ENCODE measurements at places on chromosomes 2 and 18.
A peak's percentile ranks its signal among the peaks of the same experiment; 100 is the strongest.

- DNase-seq: peak; percentile 44
Observed at GRCh38 chr18:43563780-43564179, 286.5 kb upstream of the SYT4 start.

- DNase-seq: no peak
Observed at GRCh38 chr2:70931376-70932000, 4.2 kb upstream of the ATP6V1B1 start.

GRCh38 chr2:150214626-150215025 is 272.8 kb downstream of the RND3 start:
- no peak for DNase-seq

DNA sequence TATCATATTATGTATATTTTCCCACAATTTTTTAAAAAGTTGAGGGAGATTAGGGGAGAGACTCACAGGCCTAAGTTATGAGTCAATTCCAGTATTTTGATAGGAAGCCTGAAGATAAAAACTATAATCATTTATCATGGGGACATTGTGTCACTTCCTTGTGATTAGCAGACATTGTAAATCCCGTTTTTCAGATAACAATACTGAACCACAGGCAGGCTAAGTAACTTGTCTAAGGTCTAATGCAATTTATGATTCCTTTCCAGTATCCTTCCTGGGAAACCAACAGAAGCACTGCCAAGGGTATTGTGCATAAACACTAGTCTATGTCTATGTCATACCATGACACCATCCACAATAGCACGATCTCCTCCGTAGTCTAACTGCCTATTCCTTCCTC is 235.2 kb upstream of the PIK3C3 start:
- DNase-seq: no peak

All from RPMI8226 (cell line).